ENCODE measurements at places on chromosomes 7 and 10.

- DNase-seq = no peak
Observed at GRCh38 chr10:89175816-89176215, 31.3 kb downstream of the CH25H start.

DNA sequence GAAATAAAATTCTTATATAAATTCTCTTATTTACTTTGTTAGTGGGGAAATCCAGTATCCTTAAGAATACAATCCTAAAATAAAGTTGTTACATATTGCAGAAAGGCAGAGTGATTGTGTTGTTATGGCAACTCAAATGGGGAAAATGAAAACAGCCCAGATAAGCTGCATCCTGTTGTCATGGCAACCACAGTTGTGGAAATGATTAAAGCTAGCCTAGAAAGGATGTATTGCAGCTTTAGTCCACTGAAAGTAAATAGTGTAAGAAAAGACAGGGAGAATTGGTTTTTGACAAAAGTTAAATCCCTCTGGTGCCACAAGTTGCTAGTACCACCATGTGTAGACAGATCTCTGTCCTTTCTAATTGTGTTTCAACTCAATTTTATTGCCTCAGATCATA, 43.2 kb downstream of the BTRC start:
- peak; percentile 9 for DNase-seq

- DNase-seq = no peak
Observed at GRCh38 chr7:64653721-64654401, 12.1 kb upstream of the ZNF107 start.

DNA sequence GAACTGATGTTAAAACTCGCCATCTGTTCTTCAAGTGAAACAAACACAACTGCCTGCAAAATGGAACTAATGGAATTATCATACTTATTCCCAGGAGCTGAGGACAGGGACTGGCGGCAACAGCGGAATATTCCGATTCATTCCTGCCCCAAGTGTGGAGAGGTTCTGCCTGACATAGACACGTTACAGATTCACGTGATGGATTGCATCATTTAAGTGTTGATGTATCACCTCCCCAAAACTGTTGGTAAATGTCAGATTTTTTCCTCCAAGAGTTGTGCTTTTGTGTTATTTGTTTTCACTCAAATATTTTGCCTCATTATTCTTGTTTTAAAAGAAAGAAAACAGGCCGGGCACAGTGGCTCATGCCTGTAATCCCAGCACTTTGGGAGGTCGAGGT, 24.7 kb upstream of the MCM10 start:
- no peak for DNase-seq

GRCh38 chr7:50351267-50351666, 46.8 kb downstream of the IKZF1 start:
- DNase-seq = no peak

- no peak for DNase-seq
Observed at GRCh38 chr7:47666164-47666862, 84.4 kb upstream of the TNS3 start.

- DNase-seq = no peak
Observed at GRCh38 chr10:109386101-109386500, 537.2 kb downstream of the XPNPEP1 start.

GRCh38 chr7:45451342-45452035, 122.7 kb upstream of the ADCY1 start:
- DNase-seq = no peak

- peak; percentile 23 for DNase-seq
Observed at GRCh38 chr7:156002362-156003066, 190.3 kb upstream of the SHH start.

- no peak for DNase-seq
Observed at GRCh38 chr7:155489862-155490696, 32.1 kb downstream of the EN2 start.
